NCI-H524 treated with DMSO at 0.1 percent for 48 hours (cell line): ENCODE measurements at places on chromosomes 6 and 20.

DNA sequence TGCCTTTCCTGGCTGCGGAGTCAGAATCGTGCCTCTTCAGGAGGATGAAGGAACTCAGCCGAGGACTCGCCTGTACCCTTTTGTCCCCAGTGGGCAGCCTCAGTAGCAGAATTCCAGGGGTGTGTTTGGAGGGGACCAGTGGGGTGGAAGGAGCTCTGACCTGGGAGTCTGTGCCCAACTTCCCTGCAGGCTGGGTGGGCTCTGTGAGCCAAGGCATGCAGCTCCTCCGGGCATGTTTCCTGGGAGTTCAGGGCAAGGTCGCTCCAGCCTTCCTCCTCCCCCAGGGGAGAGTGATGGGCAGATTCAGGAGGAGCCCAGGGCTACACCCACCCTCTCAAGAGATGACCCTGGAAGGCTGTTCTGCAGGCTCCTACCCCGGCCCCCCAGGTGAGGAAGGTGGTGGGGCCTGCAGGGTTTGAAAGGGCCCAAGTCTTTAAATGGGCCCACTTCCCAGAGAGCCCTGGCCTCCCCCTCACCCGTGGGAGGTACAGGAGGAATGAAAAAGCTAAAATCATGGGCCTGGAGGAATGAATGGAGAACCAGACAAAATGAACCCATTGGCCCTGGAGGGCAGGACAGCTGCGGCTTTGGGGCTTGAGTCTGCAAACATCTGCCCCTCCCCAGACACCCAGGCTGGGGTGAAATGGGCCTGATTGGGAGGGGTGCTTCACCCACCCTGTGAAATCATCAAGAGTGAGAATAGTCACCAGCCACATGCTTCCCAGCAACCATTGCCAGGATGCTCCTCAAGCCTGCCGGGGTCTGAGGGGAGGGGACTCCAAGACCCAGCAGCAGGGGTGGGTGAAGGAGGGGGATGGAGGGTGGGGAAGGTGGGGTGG lies 77.6 kb upstream of the PMEPA1 start:
- DNase-seq = no peak

- DNase-seq = no peak
Measured at GRCh38 chr20:22303523-22303922, 280.8 kb downstream of the FOXA2 start.

DNA sequence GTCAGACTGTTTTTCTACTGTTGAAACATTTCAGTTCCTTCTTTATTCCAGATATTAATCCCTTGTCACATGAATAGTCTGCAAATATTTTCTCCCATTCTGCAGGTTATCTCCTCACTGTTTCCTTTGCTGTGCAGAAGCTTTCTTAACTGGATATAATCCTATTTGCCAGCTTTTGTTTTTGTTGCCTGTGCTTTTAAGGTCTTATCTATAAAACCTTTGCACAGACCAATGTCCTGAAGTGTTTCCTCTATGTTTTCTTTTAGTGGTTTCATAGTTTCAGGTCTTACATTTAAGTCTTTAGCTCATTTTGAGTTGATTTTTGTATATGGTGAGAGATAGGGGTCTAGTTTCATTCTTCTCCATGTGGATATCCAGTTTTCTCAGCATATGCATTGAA lies 19.2 kb downstream of the NCOA6 start:
- no peak for DNase-seq

DNA sequence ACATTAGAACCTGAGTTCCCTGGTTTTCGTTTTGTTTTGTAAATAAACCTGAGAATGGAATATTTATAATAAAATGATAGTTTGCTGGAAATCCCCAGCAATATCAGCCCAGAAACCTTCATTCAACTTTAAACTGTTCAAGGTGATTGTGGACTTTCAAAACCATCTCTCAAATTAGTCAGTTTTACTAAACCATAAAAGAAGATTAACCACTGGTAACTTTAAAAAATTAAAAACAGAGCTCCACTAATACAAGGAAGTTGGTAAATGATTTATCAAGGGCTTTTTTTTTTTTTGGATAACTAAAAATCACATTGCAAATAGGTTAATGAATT lies 10.0 kb downstream of the MBOAT1 start:
- DNase-seq = no peak

DNA sequence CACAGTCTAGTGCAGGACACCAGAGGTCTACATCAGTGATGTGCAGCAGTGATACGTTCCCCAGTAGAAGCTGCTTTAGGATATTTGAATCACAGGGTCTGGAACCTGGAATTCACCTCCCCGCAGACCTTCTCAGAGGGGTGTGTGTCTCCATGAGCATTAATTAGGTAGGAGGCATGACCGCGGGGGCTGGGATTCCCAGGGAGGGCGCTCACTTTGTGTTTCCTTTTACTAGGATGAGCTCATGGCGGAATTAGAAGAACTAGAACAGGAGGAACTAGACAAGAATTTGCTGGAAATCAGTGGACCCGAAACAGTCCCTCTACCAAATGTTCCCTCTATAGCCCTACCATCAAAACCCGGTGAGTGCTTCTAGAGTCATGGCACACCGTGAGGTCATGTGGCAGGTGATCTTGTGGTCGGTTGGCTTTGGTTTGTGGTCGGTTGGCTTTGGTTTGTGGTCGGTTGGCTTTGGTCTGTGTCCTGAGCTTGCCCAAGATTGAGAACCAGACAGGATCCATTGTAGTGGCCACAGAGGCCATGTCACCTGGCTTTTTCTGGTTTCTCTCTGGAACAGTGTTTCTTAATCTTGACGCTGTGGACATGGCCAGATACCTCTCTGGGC lies 40.8 kb downstream of the CHMP4B start:
- no peak for DNase-seq
